Caudate nucleus (tissue), 63 donors: ENCODE measurements at places on chromosomes 2 and 18.

GRCh38 chr18:64116571-64117175 is 32.2 kb downstream of the LINC00305 start:
- DNase-seq: no peak

GRCh38 chr2:206408323-206409320 is 34.7 kb upstream of the ADAM23 start:
- DNase-seq: no peak

GRCh38 chr2:216810399-216811160 is 49.3 kb downstream of the TNP1 start:
- no peak for DNase-seq

- no peak for DNase-seq
Observed at GRCh38 chr2:217742841-217743240, 260.0 kb downstream of the TNS1 start.

- DNase-seq: no peak
Observed at GRCh38 chr18:65057439-65058083, 693.3 kb upstream of the CDH7 start.

GRCh38 chr2:45328264-45328870 is 282.7 kb downstream of the SRBD1 start:
- no peak for DNase-seq

DNA sequence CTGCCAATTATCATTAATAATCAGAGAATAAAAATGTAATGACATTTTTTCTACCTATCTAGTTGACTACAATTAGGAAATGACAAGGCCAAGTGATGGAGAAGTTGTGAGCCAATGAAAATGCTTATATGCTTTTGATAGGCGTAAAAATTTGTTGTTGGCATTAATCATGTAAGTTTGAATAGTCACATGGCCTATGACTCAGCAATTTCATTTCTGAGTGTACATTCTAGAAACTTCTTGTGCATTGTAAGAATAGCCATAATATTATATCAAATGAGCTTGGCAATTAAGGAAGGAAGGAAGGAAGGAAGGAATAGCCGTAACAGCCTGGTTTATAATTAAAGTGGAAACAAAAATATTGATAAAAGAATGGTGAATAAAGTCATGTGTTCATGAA is 179.9 kb downstream of the PTH2R start:
- DNase-seq: no peak

DNA sequence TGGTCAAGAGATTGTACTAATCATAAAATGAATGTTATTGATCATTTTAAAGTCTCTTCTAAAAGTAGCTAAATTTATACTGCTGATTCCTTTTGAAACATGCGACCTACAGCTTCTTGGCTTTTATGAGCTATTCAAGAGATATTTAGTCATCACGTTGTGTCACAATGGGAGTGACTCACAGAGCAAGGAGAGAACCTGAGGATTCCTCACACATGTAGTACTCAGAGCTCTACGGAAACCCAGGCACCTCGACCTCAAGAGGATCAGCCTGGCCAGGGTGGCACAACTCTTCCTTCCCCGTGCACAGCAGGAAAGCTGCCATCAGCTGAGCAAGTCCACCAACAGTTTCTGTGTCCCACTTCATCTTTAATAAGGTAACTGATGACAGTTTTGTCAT is at the start of gene DHRS9:
Gene DHRS9, plus strand, starts transcription at position 223 of the 400 bp plus-strand sequence. CDS start 12,019 bp downstream, outside the sequence.
- DNase-seq: peak; percentile 23

- DNase-seq: no peak
Observed at GRCh38 chr18:35572644-35573043, 8.9 kb upstream of the GALNT1 start.

GRCh38 chr18:36700955-36701354 is 127.8 kb downstream of the TPGS2 start:
- DNase-seq: no peak

GRCh38 chr2:105411720-105412407 is 13.0 kb upstream of the FHL2 start:
- DNase-seq: no peak

GRCh38 chr2:205836477-205837221 is 154.3 kb downstream of the NRP2 start:
- no peak for DNase-seq

DNA sequence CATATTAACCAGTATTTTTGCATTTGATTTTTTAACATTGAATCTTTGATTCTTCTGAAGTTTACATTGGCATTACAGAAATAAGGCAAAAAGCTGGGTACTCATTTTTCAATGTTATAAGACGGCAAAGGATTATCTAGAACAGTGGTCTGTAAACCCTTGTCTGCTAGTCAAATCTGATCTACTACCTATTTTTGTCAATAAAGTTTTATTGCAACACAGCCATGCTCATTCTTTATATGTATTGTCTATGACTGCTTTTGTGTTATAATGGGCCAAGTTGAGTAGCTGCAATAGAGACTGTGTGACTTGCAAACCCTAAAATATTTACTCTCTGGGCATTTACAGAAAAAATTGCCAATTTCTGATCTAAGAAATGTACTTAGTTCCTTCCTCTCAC is 181.0 kb downstream of the PDE11A start:
- DNase-seq: no peak

GRCh38 chr2:226063704-226064440 is 664.4 kb downstream of the NYAP2 start:
- no peak for DNase-seq

DNA sequence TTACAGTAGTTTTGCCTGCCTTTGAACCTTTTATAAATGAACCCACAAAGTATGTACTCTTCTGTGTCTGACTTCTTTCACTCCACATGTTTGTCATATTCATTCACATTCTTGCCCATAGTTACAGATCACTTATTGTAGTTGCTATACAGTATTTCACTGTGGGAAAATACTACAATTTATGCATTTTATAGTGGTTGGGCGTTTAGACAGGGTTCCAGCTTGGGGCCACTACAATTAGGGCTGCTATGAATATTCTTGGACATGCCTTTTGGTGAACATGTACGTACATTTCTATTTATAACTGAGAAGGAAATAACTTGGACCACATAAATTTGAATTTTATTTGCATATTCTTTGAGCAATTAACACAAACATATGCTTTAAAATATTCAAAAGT is 15.4 kb upstream of the PMAIP1 start:
- no peak for DNase-seq

DNA sequence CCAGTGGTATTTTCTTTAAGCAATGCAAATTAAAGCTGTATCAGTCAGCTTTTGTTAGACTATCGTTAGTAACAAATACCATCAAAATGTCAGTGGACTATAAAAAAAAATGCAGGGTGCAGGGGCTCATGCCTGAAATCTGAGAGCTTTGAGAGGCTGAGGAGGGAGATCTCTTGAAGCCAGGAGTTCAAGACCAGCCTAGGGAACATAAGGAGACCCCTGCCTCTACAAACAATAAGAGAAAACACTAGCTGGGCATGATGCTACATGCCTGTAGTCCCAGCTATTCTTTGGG is 253.7 kb downstream of the MYCN start:
- DNase-seq: no peak

- DNase-seq: no peak
Observed at GRCh38 chr2:83899271-83899670, 559.8 kb downstream of the SUCLG1 start.

GRCh38 chr2:180033993-180034894 is 27.1 kb upstream of the CWC22 start:
- no peak for DNase-seq

DNA sequence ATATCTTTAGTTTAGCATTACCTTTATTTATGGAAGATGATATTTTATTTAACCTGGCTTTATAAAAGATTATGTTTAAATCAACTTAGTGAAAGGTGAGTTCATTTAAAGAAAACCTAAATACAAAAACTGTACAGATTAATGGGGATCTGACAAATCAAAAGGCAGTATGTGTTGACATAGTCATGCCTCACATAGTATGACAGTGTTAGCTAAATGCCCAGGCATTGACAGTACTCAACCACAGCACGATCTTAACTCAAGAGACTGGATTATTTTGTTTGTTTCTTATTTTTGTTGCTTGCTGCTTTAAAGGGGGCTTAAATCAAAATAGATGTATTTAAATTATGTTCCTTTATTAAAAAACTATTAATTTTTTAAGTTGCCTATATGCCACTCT is 7.8 kb downstream of the DOK6 start:
- no peak for DNase-seq

GRCh38 chr2:223787358-223787757 is 50.0 kb downstream of the AP1S3 start:
- DNase-seq: no peak

GRCh38 chr2:107525406-107525805 is 301.3 kb upstream of the RGPD4 start:
- DNase-seq: no peak

- DNase-seq: no peak
Observed at GRCh38 chr2:17805717-17806363, 10.4 kb upstream of the MSGN1 start.

DNA sequence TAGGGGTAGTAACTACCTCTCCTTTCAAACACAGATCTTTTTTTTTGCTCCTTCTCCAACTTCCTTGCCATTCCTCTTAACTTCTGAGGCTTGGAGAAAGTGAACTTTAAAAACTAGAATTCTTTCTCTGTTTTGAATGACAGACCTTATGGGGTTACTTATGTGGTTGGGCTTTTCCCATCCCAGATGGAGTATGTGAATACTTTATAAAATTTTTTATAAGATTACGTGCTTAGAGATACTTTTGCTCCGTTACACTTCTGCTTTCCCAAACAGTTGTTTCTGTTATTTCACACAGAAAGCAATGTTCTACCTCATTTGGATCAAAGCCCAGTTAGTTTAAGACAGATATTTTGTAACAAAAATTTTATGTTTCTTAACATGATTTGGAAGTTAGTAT is 20.2 kb downstream of the GREB1L start:
- DNase-seq: no peak

GRCh38 chr18:56770873-56771272 is 119.7 kb downstream of the WDR7 start:
- no peak for DNase-seq

DNA sequence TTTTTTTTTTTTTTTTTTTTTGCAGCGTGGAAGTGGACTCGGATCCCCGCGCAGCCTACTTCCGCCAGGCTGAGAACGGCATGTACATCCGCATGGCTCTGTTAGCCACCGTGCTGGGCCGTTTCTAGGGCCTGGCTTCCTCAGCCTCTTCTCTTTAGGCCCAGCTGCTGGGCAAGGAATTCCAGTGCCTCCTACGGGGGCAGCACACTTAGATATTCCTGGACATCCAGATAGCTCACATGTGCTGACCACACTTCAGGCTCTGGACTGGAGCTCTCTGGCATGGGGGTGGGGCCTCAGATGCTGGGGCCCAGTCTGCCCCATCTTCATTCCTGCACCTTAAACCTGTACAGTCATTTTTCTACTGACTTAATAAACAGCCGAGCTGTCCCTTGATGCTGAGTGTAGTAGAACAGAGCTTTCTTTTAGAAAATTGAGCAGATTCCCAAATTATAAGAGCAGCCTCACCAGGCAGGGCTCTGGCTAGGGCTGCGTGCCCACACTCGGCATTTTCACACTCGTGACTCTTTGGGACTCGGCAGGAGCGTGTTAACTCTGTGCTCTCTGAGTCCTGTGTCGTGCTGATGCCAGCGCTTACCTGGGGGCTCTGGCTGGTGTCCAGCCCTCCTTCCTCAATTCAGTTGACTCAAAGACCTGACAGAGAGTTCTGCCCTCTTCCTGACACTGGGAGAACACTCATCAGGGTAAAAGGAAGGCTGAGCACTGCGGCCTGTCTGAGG is 19.3 kb downstream of the SLC30A3 start:
- no peak for DNase-seq

- DNase-seq: no peak
Observed at GRCh38 chr2:230512955-230513748, 97.2 kb downstream of the SP100 start.

DNA sequence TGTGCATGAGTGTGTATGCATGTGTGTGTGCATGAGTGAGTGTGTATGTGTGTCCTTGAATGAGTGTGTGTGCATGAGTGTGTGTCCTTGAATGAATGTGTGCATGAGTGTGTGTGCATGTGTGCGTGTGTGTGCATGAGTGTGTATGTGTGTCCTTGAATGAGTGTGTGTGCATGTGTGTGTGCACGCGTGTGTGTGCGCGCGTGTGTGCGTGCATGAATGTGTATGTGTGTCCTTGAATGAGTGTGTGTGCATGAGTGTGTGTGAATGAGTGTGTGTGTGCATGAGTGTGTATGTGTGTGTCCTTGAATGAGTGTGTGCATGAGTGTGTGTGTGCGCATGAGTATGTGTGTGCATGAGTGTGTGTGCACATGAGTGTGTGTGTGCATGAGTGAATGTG is 271.9 kb downstream of the RNF144A start:
- DNase-seq: no peak

GRCh38 chr2:167712275-167712674 is 535.1 kb downstream of the STK39 start:
- DNase-seq: no peak

DNA sequence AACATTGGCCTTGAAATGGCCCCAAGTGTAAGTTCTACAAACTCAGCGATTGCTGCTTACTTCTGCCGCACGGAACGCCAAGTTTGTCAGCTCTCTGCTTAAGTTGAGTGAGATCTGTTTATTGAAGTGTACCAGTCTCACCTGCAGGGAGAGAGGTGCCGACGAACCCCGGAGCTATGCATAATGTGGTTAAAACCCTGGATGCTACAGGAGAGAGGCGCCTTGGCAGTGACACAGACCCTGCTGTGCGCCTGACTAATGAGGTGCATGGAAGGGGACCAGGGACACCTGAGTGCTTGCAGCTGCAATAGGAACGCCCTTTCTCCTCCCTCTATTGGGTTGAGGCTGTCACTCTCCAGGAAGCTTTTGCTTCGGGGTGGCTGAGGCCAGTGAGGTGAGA is 979 bp downstream of the SLC9A2 start:
- no peak for DNase-seq

- DNase-seq: no peak
Observed at GRCh38 chr2:198930170-198930569, 527.6 kb downstream of the SATB2 start.

DNA sequence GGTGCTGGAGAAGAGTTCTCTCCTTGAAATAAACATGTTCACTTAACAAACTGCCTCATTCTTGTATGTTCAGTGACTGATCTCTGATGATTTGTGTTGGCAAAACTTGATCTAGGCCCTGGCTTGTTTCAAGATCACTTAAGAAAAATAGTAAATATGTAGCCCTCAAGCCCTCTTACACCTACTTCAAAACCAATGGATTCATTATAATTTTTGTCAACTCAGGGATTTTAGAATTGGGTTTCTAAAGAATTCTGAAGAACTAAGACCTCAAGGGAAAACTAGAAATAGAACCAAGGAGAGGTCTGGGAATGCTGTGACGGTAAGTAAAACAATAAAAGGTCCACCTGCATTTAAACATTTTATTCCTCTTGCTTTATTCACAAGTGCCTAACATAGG is 1731.6 kb upstream of the CELF4 start:
- DNase-seq: no peak

- no peak for DNase-seq
Observed at GRCh38 chr2:72148003-72148836, 558 bp upstream of the CYP26B1 start.

GRCh38 chr2:15763106-15763821 is 171.6 kb downstream of the DDX1 start:
- DNase-seq: no peak
